ENCODE measurements at places on chromosomes 5 and 9.
A peak's percentile ranks its signal among the peaks of the same experiment; 100 is the strongest.

- no peak for DNase-seq
Measured at GRCh38 chr9:129309041-129309430, 131.0 kb upstream of the IER5L start.

GRCh38 chr9:137978262-137978714 is 100.7 kb downstream of the CACNA1B start:
- DNase-seq: no peak

GRCh38 chr5:16628376-16628775 is 11.6 kb upstream of the RETREG1 start:
- DNase-seq: no peak

- DNase-seq: no peak
Measured at GRCh38 chr9:22415941-22416691, 30.5 kb upstream of the DMRTA1 start.

DNA sequence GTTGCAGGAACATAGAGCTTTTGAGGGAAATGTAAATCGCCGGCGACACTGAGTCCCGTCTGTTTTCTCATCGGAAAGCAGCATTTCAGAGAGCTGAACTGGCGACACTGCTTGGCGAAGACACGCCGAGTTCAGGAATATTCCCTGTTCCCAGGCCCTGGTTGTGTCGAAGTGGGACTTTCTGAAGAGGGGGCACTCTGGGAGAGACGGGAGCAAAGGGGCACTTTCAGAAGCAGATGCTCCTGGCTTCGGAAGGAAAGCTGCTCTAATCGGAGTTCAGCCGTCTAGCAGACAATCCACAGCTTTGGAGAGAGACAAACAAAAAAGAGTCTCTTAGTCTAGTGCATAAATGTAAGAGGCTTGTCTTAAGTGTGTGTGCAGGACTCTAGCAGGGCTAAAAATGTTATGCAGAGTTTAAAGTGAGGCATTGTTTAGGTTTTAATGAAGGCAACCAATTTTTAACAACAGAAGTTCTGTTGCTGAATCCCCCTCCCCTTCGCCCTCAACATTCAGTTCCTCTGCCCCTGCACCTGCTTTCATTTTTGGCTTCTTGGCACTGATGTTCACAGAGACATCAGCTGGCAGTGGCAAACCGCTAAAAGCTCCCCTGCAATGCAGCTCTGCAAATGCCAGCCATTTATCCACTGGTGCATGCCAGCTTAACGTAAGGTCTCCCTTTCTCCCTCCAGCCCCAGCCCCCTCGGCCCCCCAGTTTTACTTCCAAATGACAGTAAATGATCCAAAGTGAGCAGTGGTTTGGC is 289.5 kb upstream of the MPDZ start:
- DNase-seq: peak; percentile 42

DNA sequence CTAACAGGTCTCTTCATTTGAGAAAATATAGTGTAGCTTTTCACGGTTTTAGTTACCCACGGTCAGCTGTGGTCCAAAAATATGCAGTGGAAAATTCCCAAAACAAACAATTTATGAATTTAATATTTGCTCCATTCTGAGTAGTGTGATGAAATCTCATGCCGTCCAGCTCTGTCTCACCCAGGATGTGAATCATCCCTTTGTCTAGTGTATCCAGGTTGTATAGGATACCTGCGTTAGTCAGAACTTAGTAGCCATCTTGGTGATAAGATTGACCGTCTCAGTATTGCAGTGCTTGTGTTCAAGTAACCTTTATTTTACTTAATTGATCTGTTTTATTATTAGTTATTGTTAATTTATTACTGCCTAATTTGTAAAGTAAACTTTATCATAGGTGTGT is 41.1 kb downstream of the NDUFS4 start:
- DNase-seq: no peak

DNA sequence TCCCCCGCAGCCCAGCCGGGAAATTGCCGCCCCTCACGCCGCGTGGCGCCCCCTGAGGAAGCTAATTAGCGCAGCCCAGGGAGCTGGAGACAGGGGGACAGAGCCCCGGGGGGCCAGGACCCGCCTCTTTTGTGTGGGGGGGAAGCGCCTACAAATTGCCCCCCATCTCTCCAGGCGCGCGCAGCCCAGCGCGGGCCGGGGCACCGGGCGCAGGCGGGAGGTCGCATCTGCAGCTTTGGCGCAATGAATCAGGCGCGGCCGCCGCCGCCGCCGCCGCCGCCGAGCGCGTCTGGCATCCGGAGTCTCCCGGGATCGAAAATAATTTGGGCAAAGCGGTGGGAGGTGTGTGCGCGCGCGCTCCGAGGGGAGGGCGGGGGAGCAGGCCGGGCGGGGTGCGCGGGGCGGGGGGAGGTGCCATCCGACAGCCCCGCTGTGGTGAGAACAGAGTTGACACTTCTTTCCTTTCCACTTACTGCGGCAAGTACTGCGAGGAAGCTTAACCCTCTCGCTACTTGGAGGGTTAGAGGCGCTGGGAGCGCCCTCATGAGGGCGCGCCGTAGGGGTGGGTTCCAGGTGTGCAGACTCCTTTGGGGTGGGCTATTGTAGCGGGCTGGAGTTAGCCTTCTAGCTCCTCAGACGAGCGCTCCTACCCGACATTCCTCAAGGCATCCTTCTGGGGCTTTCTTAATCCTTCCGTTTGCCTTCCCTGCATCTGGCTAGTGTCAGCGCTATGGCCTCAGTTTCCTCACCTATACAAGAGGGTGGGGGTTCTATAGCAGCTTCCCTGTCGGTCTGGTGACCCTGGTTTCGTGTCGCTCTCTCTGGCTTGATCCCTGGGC is 63.1 kb downstream of the CXXC5 start:
- peak; percentile 49 for DNase-seq

DNA sequence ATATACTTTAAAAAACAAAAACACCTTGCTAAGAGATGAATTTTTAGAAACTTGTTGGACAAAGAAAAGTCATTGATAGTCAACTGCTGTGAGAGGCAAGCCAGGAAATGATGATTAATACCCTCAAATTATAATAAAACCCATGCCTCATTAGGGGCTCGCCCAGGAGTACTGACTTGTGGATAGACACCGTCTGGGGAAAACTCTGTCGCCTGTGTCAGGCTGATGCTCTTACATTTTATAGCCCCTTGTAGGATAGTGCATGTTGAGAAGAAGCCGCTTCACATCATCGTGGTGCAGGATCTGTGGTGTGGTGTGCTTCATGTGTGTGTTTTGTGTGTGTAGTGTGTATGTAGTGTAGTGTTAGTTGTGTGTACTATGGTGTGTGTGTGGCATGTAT is 39.1 kb downstream of the SYK start:
- no peak for DNase-seq

- no peak for DNase-seq
Measured at GRCh38 chr5:140794595-140795258, at the start of gene PCDHA2. TSS of gene PCDHA2 (plus strand) at chr5:140794852.

- DNase-seq: no peak
Measured at GRCh38 chr9:76213751-76214150, 180.5 kb downstream of the RFK start.
